ENCODE measurements at places on chromosomes 6 and 20. TPM values are rescaled to one million over a fixed set of nuclear protein-coding genes. Genes with fewer than 3 reads are reported as not detected.

DNA sequence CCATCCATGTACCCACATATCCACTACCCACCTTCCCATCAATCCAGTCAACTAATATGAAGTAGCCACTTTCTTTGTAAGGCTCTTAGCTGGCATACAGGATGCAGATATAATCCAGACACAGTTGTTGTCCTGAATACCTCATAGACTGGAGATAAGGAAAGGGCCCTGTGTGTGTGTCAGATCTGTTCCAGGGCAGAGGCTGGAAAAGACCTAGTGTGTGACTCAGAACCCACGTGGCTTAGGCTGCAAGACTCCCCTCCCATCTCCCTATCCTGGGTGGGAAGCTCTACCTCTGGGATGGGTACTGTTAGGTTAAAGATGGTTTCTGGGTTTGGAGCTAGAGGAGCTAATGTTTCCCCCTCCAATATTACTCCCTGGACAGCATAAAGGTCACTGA, 3.6 kb downstream of the BPIFA1 start:
- no peaks in the 10 kb centered on the region for H3K36me3 ChIP-seq
- DNase-seq, result no peak
- no peaks in the 10 kb centered on the region for H3K27me3 ChIP-seq
- H3K27ac ChIP-seq, result no peak overlapping the region
- no peak overlapping the region for H3K4me3 ChIP-seq
- H3K4me1 ChIP-seq, result no peaks in the 10 kb centered on the region

LINC00237 gene
- total RNA-seq, result not detected

TSHZ2 gene
- 4.7 TPM for total RNA-seq

DNA sequence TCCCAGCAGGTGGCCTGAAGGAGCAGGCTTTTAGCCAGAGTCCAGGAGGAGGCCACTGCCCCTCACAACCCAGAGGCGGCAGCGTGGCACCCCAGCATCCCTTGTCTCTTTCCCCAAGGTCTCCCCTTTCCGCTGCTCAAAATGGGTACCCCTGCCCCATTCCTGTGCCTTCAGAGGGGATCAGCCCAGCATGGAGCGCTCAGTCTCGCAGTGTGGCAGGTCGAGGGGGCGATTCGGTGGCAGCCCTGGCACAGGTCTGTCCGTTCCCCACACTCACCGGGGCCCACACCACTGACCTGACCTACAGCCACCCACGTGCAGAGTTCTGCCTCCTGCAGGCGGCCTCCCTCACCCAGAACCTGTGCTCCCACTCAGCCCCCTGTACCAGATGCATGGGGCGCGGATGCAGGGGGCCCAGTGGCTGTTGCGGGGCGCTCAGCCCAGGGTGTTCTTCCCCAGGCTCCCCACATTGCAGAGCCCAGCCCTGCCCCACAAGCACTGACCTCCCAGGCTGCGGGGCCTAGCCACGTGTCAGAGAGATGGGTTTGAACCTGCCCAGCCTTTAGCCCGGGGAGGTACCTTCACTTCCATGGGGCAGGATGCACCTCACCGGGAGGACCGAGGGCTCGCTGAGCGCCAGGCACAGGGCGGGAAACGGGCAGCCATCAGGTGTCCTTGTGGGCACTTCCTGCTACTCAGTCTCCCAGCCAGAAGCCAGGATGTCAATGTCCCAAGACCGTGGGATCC, 41.8 kb downstream of the DSTN start:
- DNase-seq, result no peak
- peak overlapping the region; percentile 79 for H3K27ac ChIP-seq
- peaks cover 12% of the 10 kb centered on the region for H3K36me3 ChIP-seq
- no peak overlapping the region for H3K4me3 ChIP-seq
- peaks cover 40% of the 10 kb centered on the region for H3K4me1 ChIP-seq
- no peaks in the 10 kb centered on the region for H3K27me3 ChIP-seq

DNA sequence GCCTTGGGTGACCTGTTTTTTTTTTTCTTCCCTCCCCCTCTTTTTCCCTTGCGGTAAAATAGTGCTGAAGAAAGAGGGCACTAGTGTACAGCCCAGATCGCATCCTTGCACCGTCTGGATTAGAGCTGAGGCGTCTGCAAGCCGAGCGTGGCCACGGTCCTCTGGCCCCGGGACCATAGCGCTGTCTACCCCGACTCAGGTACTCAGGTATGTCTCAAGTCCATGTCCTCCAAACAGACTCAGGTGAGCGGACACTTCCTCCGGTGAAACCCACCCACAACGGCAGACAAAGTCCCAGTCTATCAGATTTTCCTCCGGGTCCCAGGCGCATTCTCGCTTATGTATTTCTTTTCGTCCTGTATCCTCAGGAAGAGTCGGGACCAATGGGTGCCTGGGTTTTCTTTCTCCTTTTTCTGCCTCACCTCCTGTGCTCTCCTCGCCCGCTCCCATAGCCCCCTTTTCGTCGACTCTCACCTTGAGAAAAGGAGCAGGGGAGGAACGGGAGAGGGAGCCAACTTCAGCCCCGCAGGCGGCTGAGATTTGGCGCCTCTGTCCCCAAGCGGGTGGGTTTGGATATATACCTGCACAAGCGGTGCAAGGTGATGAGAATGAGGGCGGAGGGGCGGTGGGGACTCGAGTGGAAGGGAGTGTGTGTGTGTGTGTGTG, 1.1 kb upstream of the GRM1 start:
- no peak overlapping the region for H3K27ac ChIP-seq
- no peaks in the 10 kb centered on the region for H3K36me3 ChIP-seq
- peaks cover 50% of the 10 kb centered on the region for H3K27me3 ChIP-seq
- H3K4me1 ChIP-seq, result no peaks in the 10 kb centered on the region
- H3K4me3 ChIP-seq, result no peak overlapping the region
- DNase-seq, result no peak

- H3K27me3 ChIP-seq, result no peaks in the 10 kb centered on the region
Measured at GRCh38 chr6:129598244-129599187, 111.5 kb downstream of the ARHGAP18 start.

GRCh38 chr6:43809417-43810305, 39.6 kb downstream of the VEGFA start:
- H3K4me1 ChIP-seq, result no peaks in the 10 kb centered on the region
- no peak overlapping the region for H3K4me3 ChIP-seq
- H3K27me3 ChIP-seq, result no peaks in the 10 kb centered on the region
- H3K27ac ChIP-seq, result no peak overlapping the region

GRCh38 chr20:8050157-8050837, 30.7 kb upstream of the TMX4 start:
- no peaks in the 10 kb centered on the region for H3K27me3 ChIP-seq
- H3K4me1 ChIP-seq, result no peaks in the 10 kb centered on the region
- H3K4me3 ChIP-seq, result no peak overlapping the region
- no peak overlapping the region for H3K27ac ChIP-seq
